ENCODE measurements at places on chromosomes 1 and 21.

- no peak for DNase-seq
Observed at GRCh38 chr1:200372885-200373181, 37.0 kb downstream of the ZNF281 start.

DNA sequence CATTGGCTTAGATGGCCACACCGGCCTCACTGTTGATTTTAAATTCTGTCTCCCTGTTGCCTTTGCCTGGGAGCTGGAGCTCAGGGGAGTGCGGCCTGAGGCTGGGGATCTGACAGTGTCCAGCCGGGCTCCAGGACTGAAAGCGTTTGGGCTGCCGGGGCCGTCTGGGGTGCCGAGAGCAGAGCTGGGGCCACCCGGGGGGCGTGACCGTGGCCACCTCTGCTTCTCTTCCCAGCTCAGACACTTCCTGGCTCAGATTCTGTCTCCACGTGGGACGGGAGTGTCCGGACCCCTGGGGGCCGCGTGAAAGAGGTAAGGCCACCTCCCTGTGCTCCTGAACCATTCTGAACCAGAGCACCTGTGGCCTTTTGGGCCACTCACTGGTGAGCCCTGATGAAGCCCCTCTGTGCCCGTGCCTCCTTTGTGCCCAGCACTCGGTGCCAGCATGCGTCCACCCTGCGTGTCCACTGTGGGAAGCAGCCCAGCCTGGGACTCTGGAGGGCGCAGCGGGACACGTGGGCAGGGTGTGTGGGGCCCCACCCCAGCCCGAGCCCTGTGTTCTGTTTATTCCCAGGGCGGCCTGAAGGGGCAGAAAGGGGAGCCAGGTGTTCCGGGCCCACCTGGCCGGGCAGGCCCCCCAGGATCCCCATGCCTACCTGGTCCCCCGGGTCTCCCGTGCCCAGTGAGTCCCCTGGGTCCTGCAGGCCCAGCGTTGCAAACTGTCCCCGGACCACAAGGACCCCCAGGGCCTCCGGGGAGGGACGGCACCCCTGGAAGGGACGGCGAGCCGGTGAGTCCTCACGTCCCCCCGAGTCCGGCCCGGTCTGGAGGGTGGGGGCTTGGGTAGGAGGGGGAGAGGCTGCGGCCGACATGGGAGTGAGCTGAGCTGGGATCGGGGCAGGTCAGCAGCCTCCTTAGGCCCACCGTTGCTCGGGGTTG, 64.8 kb downstream of the SLC19A1 start:
- DNase-seq = no peak

GRCh38 chr21:20045197-20045596, 953.0 kb upstream of the NCAM2 start:
- DNase-seq = no peak

GRCh38 chr1:153991806-153992205, 1.2 kb downstream of the RPS27 start:
- no peak for DNase-seq

- DNase-seq = peak; percentile 86
Observed at GRCh38 chr1:33338440-33339211, 17.7 kb upstream of the A3GALT2 start.

DNA sequence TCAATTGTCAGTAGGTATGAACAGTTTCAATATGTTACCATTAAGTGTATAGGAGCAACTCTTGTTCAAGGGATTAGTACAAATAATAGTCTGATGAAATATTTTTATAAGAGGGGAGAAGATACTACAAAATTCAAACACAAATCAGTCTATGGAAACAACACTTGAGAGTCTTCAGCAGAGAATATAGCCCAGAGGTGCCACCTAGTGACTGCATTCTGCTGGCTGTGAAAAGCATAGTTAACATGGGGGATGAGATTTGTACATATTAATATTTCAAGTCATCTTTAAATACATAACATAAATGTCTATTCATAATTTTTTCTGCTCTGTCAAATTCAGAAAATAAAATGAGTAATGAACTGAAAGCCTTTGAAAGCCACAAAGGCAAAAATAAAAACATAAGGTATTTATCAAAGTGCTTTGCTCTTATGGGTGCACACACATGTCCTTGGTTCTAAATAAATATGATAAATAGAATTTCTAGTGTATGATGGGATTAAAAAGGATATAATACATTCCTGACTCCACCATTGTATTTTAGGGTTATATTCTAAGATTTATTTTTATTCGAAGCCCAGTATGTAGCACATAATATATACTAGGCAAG, 440.9 kb upstream of the ZRANB2 start:
- DNase-seq = peak; percentile 75

- no peak for DNase-seq
Observed at GRCh38 chr1:244665771-244666217, 12.9 kb downstream of the DESI2 start.

DNA sequence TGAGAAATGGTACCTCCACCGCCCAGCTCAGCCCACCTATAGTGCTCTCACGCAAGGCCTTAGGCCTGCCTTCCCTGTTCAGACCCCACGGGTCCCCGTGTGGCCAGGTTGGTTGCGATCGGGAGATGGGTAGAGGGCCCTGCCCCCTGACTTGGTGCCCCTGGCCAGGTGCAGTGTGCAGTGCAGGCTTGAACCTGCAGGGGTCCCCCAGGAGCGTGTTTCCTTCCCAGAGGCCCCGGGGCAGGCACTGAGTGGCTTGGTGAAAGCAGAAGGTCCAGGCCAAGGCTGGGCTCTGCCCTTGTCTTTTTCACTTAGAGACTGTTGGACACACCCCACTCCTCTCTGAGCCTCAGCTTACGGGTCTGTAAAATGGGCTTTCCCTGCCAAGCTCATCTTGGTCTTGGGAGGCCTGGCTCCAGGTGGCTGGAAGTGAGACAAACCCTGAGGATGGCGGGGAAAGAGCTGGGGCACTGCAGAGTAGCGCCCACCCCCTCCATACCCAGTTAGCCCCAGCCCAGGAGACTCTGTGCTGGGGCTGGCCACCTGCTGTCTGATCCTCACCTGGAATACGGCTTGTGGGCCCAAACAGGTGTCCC, 9.3 kb upstream of the HES5 start:
- no peak for DNase-seq

GRCh38 chr21:41754479-41754891, 12.4 kb downstream of the RIPK4 start:
- no peak for DNase-seq

GRCh38 chr1:10065760-10066159, 33.0 kb downstream of the UBE4B start:
- no peak for DNase-seq

GRCh38 chr1:178094739-178095645, 1.1 kb downstream of the RASAL2 start:
- no peak for DNase-seq

DNA sequence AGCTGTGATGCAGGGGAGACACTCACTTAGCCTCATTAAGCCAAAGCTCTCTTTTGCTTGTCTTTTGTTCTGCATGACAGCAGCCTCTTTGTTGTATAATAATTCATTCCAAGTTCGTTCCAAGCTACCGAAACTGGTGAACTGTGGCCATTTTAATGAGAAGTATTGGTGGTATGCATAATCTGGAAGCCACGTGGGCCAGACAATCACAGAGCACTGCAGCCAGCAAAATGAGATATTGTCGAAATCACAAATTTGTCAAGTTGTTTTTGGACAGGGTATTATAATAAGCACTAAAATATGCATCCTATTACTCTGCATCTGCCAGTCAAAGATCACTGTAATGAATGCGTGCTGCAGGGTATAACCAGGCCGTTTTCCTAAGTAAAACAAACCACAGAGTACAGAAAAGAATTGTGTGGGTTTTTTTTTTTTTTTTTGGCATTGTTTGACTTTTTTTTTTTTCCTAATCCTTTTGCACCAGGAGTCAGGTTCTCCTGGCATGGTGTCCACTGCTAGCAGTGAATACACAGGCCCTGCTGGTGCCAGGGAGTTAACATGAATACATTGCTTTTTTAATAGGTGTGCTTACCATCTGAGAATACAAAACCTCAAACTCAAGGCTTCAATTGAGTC, 423.9 kb downstream of the PTBP2 start:
- peak; percentile 5 for DNase-seq

GRCh38 chr21:41772351-41773080, 5.7 kb upstream of the RIPK4 start:
- DNase-seq = no peak

- no peak for DNase-seq
Observed at GRCh38 chr1:219973213-219973612, 44.9 kb upstream of the SLC30A10 start.

DNA sequence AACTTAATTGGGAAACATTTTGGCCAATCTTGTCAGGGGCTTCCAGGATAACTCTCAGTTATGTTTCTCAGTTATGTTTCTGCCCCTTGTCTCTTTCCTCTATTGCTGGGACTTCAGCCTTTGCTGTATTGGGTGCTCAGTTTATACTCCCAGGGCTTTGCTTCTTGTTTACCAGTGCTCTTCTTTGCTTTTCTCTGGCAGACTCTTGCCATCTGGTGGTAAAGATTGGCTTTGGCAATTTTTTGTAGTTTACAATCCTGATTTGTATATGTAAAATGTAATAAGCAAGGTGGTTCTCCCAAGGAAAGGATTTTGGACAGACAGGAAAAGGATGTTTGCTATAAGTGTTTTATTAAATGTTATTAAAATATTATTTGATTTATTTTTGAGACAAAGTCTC, 37.9 kb downstream of the FABP3 start:
- DNase-seq = peak; percentile 88

DNA sequence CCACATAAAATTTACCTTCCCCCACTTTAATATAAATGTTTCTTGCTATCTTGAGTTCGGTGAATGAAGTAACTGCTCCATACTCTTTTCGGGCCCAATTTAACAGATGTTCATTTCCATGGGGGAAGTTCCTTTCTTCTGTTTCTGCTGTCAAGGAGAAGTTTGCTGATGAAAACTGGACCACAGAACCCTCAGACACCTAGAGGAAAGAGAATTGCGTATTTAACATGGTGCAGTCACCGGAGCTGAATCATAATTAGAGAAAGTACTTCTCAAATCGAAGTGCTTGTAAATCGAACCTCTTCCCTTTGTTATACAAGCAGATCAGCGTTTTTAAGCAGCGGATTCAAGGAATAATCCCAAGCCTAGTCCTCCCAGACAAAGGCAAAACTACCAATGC, 151.2 kb downstream of the TGFBR3 start:
- no peak for DNase-seq

DNA sequence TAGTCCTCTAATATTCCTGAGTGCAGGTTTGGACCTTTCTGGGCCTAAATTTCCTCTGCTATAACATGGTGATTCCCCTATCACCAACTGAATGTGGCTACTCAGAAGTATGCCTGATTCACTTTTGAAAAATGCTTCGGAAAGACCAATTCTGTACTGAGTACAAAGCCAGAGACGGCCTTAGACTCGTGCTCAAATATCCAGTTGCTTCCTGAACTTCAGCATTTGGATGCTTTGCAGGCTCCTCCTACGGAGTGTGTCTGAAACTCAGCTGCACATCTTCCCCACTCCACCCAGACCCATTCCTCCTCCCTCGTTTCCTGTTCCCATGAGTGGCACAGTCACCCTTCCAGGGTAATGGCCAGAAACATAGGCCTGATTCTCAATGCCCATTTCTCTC, 98.4 kb upstream of the GADD45A start:
- DNase-seq = no peak

DNA sequence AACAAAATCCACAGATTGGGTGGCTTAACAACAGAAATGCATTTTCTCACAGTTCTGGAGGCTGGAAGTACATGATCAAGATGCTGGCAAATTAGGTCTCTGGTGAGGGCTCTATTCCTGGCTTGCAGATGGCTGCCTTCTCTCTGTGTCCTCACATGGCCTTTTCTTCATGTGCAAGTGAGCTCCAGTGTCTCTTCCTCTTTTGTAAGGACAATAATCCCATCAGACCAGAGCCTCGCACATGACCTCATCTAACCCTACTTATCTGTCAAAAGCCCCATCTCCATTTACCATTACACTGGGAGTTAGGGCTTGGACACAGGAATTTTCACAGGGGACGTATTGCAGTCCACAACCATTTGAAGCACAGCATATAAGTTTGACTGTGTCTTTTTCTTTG, 181.6 kb downstream of the NEGR1 start:
- no peak for DNase-seq

All from cerebellar cortex (tissue), 1 donor.